ENCODE measurements at places on chromosomes 7 and 10. TPM values are rescaled to one million over a fixed set of nuclear protein-coding genes. Genes with fewer than 3 reads are reported as not detected.
A peak's percentile ranks its signal among the peaks of the same experiment; 100 is the strongest.

VSTM2A gene
- not detected for total RNA-seq

ADGRA1 gene
- not detected for total RNA-seq

FAM237B gene
- total RNA-seq: not detected

GPR15LG gene
- not detected for total RNA-seq

AQP1 gene
- 0.20 TPM for total RNA-seq

FAM221A gene
- 3.5 TPM for total RNA-seq

PHF14 gene
- 31.1 TPM for total RNA-seq

DNA sequence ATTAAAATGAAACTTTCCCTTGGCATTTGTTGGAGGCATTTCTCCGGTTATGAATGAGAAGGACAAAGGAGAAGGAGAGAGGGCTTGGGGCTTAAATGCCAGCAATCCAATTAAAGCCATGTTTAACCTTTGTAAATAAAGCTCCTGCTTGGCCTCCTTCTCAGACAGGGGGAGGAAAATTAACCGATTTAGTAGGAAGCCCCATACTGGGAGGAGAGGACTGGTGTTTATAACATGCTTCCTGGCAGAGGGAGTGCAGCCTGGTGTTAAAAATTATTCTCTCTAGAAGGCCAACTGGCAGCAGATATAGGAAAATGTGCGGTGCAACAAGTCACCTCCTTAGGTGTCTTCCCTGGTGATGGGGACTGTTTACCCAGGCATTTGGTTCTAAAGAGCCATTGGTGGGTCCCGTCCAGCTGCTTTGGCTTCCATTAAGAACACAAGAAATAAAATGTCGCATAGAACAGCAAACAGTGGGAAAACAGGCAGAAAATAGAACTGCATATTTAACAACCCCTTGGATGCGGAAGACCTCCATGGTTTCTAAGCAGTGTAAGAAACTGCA lies 846.5 kb downstream of the TYW1 start:
- no peak for DNase-seq

GRCh38 chr10:96632974-96633710 lies 46.3 kb upstream of the TM9SF3 start:
- DNase-seq: no peak

GRCh38 chr10:103806395-103807187 lies 48.8 kb downstream of the SH3PXD2A start:
- DNase-seq: no peak

GRCh38 chr7:129832701-129833227 lies 120.0 kb downstream of the UBE2H start:
- DNase-seq: no peak

GRCh38 chr7:50735333-50735732 lies 47.4 kb downstream of the GRB10 start:
- peak; percentile 17 for DNase-seq

All from CD4-positive, CD25-positive, alpha-beta regulatory T cell (primary cell).